ENCODE measurements at places on chromosomes 2 and 18.

- DNase-seq = no peak
Observed at GRCh38 chr2:203886661-203887151, 19.1 kb downstream of the CTLA4 start.

GRCh38 chr2:218262631-218263586 lies 2.1 kb downstream of the GPBAR1 start:
- DNase-seq = no peak

DNA sequence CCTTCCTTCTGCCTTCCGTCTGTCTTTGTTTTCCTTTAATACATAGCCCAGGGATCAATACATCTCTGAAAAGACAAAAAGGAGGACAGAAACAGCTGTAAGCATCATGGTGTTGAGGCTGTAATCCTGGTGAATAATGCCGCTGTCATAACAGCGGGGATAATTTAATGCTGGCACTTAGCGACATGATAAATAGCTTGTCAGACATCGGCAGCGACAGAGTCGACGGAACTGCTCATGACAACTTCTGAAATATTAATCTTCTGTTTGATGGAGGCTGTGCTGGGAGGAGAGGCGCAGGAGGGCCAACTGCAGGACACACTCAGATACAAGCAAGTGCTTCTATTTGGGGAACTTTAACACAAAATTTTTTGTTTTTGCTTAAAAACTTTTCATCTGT lies 602.2 kb downstream of the GALR1 start:
- DNase-seq = no peak

GRCh38 chr2:168722592-168722991 lies 79.8 kb upstream of the NOSTRIN start:
- DNase-seq = no peak

GRCh38 chr2:26395394-26395793 lies 6.3 kb upstream of the DRC1 start:
- DNase-seq = no peak

DNA sequence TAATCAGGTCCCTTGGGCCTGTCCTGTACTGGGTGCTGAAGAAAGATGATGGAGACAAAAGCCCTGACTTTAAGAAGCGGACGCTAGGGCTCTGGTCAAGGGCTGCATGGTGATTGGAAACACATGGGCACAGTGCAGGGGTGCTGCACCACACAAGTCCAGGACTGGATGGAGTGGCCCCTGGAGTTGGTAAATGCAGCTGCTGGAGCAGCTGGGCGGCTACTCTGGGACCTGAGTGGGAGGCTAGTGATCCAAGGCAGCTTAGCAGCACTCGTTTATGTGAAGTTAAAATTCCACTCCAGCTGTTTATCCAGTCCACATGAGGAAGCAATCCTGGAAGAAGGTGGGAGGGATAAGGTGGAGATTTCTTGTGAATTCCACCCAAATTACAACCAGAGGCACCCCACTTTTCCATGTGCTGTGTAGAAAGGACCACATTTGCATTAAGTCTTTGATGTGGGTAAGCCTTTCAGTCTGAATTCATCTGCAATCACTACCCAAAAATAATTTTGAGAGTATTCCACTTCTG lies 24.9 kb downstream of the MERTK start:
- no peak for DNase-seq

DNA sequence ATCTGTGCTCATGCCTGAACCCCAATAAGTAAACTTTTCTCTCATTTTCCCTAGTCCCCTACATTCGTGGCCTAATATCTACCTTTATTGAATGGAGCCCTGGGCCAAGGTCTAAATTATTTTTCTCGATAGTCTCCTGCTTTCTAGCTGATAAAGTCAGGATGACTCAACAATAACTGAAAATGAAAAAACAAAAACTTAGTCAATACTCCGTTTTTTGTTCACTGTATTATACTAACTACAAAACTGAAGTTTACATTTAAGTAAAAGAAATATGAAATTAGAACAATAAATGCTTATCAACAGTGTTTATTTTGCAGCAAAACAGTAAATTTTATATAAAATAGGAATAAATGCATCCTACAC lies 32.2 kb downstream of the AOX1 start:
- DNase-seq = no peak

GRCh38 chr2:124315221-124315880 lies 290.3 kb downstream of the CNTNAP5 start:
- no peak for DNase-seq

All from progenitor cell of endocrine pancreas (in vitro differentiated cells).